ENCODE measurements at places on chromosomes 12 and 14. TPM values are rescaled to one million over a fixed set of nuclear protein-coding genes. Genes with fewer than 3 reads are reported as not detected.
A peak's percentile ranks its signal among the peaks of the same experiment; 100 is the strongest.

GRCh38 chr12:53061404-53062010 is 11.6 kb downstream of the TNS2 start:
- peak; percentile 41 for DNase-seq

DNA sequence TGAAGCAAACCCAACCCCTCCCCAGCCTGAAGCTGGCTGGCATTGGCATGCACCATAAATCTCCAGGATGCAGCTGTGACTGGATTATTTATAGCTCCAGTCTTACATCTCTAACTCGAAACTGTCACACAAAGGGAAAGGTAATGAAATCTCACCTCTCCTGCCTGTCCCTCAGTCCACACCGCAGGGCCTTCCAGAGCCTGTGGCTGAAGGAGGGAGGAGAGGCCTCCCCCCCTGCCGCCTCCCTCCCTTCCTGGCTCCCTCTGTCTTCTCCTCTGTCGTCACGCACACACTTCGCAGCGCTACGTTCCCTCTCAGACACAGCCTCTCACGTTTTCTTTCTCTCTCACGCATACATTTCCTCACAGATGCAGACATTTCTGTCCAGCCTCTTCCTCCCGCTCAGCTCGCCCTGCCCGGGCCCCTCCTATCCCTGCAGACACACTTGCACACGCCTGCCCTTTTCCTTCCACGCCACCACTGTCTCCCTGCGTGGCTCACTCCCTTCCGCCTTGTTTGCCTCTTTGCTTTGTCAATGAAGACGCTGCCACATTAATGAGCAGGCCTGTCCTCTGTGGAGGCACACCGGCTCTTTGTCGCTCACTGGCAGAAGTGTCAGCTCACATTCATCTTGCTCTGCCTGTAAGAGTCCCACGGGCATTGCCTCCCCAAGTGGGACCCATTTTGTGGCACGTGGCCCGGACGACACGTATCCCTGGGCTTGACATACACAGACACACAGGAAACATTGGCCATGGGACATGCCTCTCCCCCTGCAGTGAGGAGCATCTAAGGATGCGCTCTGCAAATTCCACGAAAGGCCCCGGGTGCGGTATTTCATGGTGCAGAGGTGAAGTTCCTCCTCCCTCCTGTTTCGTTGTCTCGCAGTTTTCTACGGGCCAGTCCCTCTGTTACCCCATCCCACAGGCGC is 27.9 kb downstream of the IRF2BPL start:
- DNase-seq: peak; percentile 42

DNA sequence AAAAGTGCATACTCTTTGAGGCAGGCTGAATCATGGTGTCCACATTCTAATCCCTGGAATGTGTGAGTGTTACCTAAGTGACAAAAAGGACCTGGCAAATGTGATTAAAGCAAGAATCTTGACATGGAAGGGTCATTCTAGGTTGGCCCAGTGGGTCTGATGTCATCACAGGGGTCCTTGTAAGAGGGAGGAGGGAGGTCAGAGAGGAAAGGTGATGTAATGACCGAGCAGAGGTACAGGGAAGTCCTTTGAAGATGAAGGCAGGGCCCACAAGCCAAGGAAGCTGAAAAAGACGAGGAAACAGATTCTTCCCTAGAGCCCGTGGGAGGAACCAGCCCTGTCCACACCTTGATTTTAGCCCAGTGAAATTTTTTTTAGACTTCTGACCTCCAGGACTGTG is 60.1 kb downstream of the MAP1LC3B2 start:
- no peak for DNase-seq

The PGF gene
- total RNA-seq: 5.9 TPM

The ASPG gene
- total RNA-seq: 242 TPM

Measured in right cardiac atrium (tissue), 5 donors.